ENCODE measurements at places on chromosomes 6 and 20.

DNA sequence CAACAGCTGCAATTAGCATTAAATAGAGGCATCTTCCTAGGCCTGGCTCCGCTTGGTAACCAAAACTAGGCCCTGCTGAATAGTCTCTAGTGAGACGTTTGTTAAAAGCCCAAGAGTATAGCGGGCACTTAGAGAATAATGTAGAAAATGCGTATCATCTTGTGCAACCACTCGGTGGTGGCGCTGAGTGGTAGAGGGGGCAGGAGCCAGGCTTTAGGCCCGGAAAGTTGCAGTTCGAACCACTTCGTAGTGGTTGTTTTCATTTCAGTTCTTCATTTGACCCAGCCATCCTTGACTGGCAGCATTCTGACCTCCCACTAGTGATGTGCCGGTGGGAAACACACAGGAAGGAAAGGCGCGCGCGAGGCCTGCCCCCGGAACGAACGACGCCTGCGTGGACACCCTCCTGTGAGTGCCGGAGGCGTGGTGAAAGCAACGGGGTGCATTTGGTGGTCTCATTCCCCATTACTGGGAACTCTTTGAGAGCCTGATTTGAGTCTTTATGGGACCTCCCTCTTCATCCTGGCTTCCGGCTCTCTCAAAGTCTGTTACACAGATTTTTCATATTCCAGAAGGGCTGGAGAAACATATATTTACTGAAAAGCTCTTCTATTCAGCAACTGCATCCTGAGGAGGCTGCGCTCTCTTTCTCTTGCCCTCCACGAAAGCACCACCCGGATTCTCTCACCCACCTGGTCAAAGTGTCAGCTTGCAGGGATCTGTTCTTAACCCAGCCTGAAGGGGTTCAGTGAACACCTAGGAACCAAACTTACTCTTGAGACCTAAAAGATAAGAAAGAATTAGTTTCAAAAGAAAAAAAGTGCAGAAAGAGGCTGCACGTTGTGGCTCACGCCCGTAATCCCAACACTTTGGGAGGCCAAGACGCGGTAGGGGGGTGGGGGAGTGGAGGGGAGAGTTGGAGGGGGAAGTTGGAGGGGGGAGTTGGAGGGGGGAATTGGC, 18.2 kb downstream of the GPX5 start:
- peak; percentile 37 for DNase-seq

DNA sequence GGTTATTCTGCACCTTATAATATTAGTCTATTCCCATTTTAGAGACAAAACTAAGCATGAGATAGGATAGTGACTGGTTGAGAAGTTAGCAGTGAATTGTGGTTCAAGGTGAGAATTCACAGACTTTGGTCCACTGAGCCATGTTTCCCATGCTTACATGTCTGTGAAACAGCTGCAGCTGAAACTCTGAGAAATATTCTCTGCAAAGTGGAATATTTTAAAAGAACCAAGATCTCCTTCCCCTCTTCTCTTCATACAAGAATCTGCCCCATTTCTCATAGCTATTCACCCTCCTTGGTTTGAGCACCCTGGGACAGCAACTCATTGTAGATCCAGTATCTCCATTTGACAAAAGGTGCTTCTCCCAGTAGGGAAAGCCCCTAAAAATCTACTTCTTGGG, 70.2 kb upstream of the TMEM170B start:
- no peak for DNase-seq

GRCh38 chr6:11418290-11418905, 119.2 kb upstream of the TMEM170B start:
- DNase-seq = no peak

- no peak for DNase-seq
Measured at GRCh38 chr20:17438436-17439039, 92.6 kb downstream of the BFSP1 start.

- DNase-seq = peak; percentile 53
Measured at GRCh38 chr6:111764238-111765175, 108.7 kb downstream of the FYN start.

DNA sequence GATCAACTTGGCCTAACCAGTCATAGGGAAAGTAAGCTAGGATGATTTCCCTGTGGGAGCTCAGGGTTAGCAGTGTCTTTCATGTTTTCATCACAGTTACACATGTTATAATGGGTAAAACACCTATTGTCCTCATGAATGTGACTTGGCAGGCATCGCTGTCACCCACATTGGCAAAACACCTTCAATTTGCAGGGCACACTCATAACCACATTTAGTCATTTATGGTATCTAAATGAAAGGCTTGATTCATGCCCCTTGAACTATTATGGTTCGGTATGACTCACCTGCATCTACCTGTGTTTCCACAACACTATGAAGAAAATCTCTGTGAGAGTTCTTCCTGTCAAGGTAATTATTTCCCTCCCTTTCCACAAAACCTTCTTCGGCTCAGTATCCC, 49.2 kb downstream of the FRK start:
- DNase-seq = no peak

- no peak for DNase-seq
Measured at GRCh38 chr6:87342829-87343228, 1.8 kb upstream of the C6orf163 start.

GRCh38 chr6:91509711-91510110, 922.8 kb upstream of the MAP3K7 start:
- no peak for DNase-seq

DNA sequence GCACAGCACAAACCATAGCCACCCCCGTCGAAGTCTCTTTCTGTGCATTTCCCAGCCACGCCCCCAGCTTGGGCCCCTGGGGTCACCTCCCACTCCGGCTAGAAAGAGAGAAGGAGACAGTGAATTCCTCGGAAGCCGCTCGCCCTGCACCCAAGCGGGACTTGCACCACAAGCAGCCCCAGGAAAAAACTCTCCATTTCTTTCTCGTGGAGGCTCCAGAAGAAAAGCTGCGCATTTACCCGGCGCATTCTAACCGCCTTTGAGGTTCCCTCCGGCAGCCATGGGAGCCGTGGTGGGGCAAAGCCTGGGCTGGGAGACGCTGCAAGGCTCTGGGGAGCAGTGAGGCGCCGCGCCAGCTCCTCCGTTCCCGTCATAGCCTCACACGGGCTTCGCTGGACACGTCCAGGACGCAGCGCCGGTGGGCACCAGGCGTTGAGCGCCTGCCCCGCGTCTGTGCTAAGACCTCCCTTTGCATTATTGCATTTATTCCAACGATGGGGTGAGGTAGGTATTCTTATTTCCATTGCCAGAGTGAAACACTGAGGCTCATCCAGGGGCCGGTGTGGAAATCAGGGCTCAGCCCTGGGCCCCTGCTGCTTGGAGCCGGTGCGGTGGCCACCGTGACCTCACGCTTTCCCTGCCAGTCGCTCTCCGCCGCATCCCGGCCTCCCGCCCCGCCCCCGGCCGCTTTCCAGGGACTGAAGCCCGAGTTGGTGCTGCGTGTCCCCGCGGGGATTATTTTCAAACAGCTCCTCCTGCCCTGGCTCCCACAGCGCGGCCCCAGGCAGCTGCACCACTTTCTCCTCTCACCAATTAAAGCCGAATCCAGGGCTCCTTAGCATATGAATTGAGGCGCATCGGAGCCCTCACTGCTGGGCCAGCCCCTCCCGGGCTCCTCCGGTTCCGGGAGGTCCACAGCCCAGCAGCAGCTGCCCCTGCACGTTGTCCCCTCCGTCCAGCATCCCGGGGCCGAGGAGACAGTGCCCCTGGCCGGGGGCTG, 148.3 kb upstream of the AFDN start:
- no peak for DNase-seq

GRCh38 chr6:54074578-54075195, 36.6 kb upstream of the MLIP start:
- DNase-seq = no peak

DNA sequence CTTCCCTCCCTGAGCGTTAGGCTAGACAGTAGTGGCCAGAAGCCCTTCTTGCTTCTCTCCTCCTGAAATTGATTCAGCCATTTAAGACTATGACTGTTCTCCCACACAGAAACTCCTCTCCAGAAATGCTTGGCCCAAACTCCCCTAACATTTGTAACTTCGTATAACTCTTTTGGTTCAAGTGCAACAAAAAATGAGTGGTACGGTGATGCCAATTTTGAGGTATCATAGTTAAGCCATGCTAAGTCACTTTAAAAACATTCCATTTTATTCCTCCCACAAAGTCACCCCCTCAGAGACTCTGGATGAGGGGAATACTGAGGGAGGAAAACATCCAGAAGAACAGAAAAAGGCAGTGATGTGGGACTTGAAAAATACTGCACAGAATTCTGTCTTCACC, 21.1 kb upstream of the ROS1 start:
- DNase-seq = no peak

DNA sequence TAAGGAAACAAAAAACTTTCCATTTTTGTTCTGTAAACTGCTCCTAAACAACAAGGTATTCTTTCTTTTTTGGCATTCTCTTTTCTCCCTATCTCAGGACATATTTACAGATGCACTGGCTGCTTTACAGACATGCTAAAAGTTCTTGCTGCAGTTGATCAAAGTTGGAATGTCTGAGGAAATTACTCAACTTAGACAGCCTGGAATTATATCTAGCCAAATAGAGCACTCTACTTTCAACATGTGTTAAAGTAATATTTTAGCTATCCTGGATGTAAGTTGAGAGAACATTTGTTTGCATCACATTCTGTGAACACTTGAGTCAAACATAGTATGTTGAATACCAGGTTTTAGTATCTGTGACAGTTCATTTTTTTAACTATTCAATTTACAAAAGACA, 24.8 kb downstream of the TASP1 start:
- no peak for DNase-seq

DNA sequence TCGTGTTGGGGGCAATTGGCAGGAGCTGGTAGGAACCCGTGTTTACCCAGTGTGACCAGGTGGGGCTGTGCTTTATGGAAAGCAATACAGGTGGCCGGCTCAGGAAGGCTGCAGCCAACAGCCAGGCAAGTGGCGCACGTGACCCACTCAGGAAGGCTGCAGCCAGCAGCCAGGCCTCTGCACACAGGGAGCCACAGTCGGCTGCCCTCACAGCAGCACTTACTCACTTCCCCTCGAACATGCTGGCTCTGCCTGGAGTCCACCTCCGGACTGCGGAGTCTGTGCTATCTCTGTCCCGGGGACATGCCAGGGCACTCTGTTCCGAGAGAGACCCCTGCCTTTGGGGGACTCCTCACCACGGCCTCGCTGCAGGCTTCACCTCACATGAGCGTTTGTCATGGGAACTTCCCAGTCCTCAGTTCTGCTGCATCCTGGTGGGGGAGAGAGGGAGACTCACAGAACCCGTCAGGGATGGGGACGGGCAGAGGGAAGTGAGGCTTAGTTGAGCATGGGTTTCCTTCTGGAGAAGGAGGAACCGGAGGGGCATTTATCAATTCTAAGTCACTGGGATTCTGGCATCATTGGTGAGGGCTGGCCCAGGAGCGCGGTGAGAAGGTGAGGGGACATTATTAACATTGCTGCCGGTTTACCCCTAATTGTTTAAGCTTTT, 76.8 kb downstream of the TTLL2 start:
- no peak for DNase-seq

DNA sequence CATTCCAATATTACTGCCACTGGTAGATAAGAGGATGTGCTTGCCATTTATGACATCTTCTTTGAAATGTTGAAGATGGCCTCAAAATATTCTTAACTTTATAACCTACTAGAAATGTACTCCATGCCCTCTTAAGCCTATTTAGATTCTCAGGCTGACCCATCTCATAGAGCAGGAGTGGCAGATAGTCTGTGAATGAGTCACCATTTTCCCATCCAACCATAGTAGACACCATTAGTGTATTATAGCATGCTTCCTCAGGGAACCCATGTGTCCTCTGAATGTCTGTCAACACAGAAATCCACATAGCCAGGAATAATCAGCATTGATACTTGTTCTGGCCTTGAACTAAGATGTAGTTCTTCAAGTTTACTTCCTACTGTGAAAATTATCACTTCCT, 150.2 kb downstream of the IMPG1 start:
- DNase-seq = no peak

- no peak for DNase-seq
Measured at GRCh38 chr6:166936079-166936787, 20.1 kb downstream of the RNASET2 start.

- no peak for DNase-seq
Measured at GRCh38 chr6:90144396-90144795, 152.2 kb downstream of the BACH2 start.

GRCh38 chr6:158797331-158798310, 21.5 kb downstream of the EZR start:
- DNase-seq = no peak

DNA sequence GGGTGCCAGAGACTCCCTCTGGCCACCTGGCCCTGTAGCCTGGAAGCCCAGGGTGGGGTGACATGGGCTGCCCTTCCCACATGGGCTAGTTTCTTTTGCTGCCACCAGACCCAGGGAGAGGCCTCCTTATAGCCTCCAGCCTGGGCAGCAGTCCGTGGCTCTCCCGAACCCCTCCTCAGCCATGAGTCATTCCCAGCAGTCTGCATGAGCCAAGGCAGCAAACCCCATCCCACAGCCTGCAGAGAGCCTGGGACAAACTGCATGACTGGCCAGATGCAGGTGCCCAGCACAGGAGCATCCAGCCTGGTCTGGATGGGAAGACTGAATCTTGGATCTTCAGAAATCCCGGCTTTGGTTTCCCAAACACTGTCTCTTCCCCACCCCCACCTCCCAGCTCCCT, 75.7 kb downstream of the MRPL14 start:
- no peak for DNase-seq

- DNase-seq = no peak
Measured at GRCh38 chr6:75368864-75369402, 84.3 kb upstream of the TMEM30A start.

DNA sequence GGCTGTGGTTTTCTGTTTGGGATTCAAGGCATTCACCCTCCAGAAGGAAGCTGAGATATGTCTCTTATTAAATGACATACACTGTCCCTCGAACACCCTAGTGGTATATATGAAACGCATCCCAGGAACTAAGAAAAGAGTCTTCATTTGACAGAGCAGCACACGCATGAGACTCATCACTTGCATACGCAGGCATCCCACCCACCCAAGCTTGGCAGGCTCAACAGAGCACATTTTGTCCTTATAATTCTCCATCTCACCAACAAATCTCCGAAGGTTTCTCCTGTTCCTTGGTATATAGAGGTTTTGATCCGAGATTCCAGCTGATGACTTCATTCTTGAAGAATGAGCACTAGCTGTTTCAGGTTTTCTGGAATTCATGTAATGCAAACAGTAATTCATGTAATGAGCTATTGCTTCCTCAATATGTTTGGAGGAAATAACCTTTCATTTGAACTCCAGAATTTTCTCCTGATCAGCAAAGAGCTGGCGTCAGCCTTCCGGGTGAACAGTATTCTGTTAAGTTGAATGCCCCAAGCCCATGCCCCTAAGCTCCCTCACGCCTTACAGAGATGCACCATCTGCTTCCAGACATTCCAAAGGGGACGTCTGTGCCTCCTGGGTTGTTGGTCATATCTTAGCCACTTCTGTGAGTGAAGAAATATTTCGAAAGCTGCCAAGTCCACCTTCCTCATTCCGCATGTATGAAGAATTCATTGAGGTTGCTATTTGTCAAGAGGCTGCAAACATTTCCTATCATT, 66.0 kb upstream of the CDH4 start:
- no peak for DNase-seq

DNA sequence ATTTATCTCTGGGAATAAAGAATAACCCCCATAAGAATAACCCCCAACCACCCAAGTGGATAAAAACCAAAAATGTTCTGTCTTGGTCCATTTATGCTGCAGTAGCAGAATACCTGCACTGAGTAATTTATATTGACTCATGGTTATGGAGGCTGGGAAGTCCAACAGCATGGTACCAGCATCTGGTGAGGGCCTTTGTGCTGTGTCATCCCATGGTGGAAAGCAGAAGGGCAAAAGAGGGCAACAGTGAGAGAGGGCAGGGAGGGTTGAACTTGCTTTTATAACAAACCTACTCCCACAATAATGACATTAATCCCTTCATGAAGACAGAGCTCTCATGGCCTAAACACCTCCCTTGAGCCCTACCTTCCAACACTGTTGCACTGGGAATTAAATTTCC, 133.7 kb downstream of the ERMARD start:
- no peak for DNase-seq

GRCh38 chr6:125753218-125753936, 3.9 kb downstream of the HEY2 start:
- no peak for DNase-seq

Measured in activated CD8-positive, alpha-beta memory T cell treated with anti-CD3 and anti-CD28 coated beads, Interleukin-2, amount 50 U/mL, for 4 hours (primary cell).